Stimulated activated CD4-positive, alpha-beta T cell treated with anti-CD3 and anti-CD28 coated beads, Interleukin-15, amount 100 ng/mL, for 1 hour (primary cell): ENCODE measurements at places on chromosomes 4 and X.

- DNase-seq = no peak
Observed at GRCh38 chrX:13697455-13697854, 8.5 kb downstream of the RAB9A start.

GRCh38 chr4:144703494-144703893 lies 57.5 kb downstream of the HHIP start:
- no peak for DNase-seq

DNA sequence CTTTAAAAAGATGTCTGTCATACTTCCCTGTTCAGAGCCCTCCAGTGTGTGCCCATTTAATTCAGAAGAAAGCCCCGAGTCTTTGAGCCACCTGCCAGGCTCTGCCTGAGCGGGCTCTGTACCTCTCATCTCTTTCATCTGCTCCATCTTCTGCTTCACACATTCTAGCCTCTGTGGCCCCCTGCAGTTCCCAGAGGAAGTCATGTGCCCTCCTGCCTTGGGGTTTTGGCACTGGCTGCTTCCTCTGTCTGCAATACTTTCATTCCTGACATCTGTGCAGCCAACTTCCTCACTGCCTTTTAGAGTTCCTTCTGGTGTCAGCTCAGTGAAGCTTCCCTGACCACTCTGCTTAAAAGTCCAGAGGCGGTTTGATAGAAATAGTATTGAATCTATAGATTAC lies 6.2 kb upstream of the STK32B start:
- DNase-seq = no peak

DNA sequence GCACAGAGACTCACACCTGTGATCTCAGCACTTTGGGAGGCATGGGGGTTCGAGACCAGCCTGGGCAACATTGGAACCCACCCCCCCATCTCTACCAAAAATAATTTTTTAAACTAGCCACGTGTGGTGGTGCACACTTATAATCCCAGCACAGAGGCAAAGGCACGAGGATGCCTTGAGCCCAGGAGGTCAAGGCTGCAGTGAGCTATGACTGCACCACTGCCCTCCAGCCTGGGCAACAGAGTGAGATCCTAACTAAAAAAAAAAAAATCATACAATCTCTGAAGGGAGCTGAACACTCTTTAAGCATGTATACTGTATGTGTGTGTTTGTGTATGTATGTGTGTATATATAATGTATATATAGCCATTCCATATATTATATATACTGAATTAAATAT lies 2.5 kb upstream of the PRKX start:
- no peak for DNase-seq

DNA sequence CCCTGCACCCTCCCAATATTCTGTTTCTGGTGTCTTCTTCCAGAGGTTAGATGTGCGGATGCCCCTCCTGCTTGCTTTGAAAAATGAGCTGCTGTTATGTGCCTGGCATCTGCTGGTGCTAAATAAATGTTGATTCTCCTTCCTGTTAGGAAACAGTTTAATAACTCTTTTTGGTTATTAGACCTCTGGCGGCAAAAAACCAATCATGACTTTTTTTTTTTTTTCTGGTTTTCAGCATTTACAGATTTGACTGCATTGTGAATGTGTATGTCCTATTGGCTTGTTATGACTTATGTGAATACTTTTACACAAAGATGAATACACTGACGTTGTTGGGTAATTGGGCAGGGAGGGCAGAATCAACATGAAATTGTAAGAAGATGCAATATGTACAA lies 13.6 kb upstream of the TMEM156 start:
- no peak for DNase-seq

DNA sequence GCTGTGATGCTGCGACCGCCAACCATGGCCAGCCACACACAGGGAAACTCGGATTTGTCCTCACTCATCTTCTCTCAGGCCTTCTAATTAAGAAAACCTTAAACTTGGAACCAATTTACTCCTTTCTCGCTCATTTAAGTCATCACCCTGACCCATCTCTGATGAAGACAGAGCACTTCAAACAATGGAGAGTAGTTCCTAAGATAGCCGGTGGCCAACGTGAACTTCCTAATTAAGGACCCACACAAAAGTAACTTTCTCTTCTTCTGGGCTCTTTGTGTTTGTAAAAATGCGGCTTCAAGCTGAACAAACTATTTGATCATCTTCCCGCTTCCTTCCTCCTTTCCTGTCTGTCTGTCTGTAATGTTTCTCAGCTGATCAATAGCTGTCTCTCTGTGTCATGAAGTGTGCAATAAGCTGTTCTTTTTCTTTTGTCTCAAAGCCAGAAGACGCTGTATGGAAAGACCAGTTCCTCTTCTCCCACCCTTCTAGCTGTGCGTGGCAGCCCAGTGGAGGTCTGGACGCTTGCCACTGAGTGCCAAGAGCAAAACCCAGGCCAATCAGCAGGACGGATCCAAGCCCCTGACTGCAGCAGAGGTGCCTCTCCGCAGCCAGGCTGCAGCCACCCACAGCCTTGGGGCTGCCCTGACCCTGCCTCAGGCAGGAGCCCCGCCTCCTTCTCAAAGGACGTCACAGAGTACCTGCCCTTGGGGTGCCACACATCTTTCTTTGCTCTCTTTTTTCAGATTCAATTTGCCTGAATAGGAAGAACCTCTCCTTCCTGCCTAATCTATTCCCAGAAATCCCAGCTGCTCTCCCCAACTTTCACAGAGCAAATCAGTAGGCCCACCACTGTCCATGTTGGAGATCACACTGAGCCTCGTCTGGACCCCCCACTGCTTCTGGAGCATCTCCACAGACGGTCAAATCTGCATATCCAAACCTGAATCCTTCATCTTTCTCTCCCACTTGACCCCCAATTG lies 59.3 kb downstream of the MAML3 start:
- DNase-seq = peak; percentile 24

- no peak for DNase-seq
Observed at GRCh38 chr4:125131891-125132680, 182.7 kb upstream of the FAT4 start.

- DNase-seq = no peak
Observed at GRCh38 chr4:13905543-13905942, 278.0 kb upstream of the BOD1L1 start.

- no peak for DNase-seq
Observed at GRCh38 chrX:23271026-23271425, 63.6 kb upstream of the PTCHD1 start.

GRCh38 chr4:70830054-70830453 lies 9.6 kb downstream of the GRSF1 start:
- no peak for DNase-seq

- DNase-seq = no peak
Observed at GRCh38 chr4:113560579-113560978, 201.0 kb downstream of the CAMK2D start.

DNA sequence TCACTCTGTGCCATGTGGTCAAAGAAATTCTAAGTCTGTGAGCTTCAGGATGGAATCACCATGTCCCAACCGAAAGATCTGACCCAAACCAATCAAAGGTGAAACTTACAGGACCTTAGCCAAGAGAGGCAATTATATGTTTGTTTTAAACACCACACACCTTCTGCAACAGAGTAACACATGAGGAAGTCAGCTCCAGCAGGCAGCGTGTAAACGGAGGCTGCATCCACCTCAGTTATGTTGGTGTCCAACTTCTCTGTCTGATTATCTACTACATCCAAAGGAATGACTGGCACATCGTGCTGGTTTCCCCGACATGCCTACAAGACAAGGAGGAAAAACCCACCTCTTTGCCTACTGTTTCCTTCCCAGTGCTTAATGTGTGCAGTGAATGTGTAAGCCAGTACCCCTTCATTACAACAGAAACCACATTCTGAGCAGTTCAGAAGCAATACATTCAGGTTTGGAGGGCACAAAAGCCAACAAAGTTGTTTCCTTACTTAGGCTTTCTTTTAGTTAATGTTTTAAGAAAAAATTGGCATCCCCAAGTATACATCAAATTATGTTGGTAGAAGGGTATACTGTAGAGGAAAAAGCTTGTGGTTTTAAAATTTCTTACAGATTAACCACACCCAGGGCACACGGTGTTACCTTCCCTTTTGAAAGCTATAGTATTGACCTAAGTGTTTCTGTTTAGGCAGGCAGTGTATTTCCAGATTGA lies 12.4 kb downstream of the CASP6 start:
- no peak for DNase-seq

GRCh38 chrX:121457096-121457495 lies 409.7 kb downstream of the GLUD2 start:
- DNase-seq = no peak

- no peak for DNase-seq
Observed at GRCh38 chr4:53935780-53936179, 128.6 kb downstream of the CHIC2 start.

- no peak for DNase-seq
Observed at GRCh38 chr4:173782660-173783059, 252.6 kb upstream of the HAND2 start.

- DNase-seq = no peak
Observed at GRCh38 chr4:54657551-54658251, at the start of gene KIT. TSS of gene KIT (plus strand) at chr4:54657957. CDS start at chr4:54658015, 58 bp downstream.

DNA sequence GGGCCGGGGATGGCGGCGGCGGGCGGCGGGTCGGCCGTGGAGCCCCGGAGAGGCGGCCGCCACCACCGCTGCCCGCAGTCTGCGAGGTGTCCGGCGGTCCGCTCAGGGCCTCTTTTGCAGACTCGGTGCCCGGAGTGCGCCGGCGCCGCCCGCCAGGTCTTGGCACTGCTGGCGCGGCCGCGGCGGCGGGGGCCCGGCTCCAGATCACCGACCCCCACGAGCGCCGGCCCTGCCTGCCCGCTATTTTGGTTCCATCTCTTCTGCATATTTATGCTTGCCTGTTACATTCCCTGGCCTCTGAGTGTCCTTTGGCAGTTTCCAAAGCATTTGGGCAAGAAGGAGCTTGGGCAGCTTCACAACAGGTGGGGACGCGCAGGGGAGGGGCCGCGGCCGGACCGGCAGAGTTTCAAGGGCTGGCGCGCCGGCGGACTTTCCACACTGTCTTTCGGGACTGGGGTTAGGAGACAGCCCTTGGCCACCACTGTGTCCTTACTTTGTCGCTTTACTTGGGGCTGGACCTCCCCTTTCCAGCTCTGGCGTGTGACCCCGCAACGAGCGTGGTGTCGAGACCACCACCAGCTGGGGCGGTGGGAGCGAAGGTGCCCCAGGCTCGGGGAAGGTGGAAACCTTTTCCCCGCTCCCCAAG lies 668 bp upstream of the TAPT1 start:
- peak; percentile 12 for DNase-seq

GRCh38 chr4:118326585-118326984 lies 26.2 kb downstream of the PRSS12 start:
- DNase-seq = no peak

DNA sequence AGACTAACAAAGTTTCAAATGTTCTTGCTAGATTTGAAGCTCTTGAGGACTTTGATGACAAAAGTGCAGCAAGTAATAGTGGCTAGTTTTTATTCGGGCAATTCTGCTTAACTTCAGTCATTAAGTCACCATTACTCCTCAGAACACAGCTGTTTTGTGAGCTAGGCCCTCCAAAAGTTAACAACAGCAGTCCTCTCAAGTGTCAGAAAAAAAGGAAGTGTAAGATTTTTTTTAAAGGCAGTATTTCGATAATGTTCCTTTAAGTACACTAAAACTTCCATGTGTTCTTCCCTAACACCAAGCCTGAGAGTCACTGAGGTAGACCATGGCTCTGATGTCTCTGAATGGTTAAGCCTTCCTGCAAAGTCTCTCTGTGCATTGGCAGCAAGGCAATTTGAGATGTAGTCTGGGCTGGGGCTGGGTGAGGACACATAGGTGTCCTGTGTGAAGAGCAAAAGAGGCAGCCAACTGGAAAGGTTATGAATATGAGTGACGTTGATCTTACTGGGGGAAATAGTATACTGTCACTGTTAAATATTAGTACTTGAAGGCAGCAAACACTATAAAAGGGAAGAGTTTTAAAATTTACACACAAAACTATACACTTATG lies 174.0 kb upstream of the MAP3K15 start:
- DNase-seq = no peak

DNA sequence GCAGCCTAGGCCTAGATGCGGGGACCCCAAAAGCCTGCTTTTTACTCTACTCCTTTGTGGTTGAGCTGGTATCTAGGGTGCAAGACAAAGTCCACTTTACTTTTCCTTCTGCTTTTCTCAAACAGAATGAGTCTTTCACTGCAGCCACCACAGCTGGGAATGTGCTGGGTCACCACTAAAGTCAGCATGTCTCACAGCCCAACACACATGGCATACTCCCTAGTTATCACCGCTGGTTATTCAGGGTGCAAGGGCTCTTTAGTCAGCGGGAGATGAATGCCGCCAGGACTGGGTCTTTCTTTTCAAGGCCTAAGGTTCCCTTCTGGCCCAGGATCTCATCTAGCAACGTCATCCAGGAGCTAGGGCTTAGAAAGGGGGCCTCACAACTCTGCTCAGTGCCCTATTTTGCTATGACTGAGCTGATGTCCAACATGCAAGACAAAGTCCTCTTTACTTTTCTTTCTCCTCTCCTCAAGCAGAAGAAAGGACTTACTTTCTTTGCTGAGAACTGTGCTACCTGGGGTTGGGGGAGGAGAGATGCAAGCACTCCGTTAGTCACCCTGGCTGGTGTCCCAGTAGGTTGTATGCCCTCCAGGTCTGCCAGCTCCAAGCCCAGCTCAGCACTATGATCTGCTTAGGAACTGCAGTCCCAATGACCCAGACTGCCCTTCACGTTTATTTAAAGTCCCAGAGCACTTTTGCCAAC lies 22.9 kb upstream of the STPG2 start:
- DNase-seq = no peak

DNA sequence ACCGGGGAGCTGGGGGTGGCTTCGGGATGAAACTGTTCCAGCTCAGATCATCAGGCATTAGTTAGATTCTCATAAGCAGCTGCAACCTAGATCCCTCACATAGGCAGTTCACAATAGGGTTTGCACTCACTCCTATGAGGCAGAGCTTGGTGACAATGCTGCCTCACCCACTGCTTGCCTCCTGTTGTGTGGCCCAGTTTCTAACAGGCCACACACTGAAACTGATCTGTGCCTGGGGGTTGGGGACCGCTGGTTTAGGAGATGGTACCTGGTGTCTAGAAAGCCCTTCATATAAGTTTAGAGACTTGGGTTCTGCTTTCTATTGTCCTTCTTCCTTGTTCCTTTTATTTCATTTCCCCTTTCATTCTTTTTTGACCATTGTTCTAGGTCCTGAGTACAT lies 234.2 kb downstream of the FRAS1 start:
- DNase-seq = no peak

DNA sequence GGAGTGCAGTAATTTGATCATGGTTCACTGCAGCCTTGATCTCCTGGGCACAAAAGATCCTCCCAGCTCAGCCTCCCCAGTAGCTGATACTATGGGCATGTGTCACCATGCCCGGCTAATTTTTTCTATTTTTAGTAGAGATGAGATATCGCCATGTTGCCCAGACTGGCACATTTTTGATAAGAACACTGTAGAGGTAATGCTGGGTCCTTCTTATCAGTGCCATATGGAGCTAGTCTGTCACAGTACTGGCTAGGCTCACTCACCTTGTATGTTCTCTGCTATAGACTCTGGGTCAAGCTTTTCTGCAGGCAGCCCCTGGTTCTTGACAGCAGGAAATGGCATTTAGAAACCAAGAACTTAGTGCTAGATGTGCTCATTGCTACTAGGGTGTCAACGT lies 53.9 kb downstream of the BCOR start:
- DNase-seq = no peak

GRCh38 chrX:47483306-47484268 lies 565 bp upstream of the ZNF41 start:
- no peak for DNase-seq

GRCh38 chrX:22652596-22652995 lies 347.2 kb upstream of the DDX53 start:
- no peak for DNase-seq

GRCh38 chr4:56535915-56536314 lies 30.3 kb downstream of the ARL9 start:
- no peak for DNase-seq

- no peak for DNase-seq
Observed at GRCh38 chr4:110634350-110635162, 11.7 kb upstream of the PITX2 start.

GRCh38 chr4:166165829-166166420 lies 292.9 kb downstream of the TLL1 start:
- DNase-seq = no peak
